ENCODE measurements at places on chromosomes 13 and 19. TPM values are rescaled to one million over a fixed set of nuclear protein-coding genes. Genes with fewer than 3 reads are reported as not detected.

ELAVL3 gene
- polyA plus RNA-seq, result 1.2 TPM

- no peak for DNase-seq
Measured at GRCh38 chr13:93416736-93417355, 190.2 kb downstream of the GPC6 start.

- DNase-seq, result no peak
Measured at GRCh38 chr13:21031594-21032275, 29.7 kb downstream of the LATS2 start.

MRPL57 gene
- polyA plus RNA-seq, result 30.4 TPM

AZU1 gene
- polyA plus RNA-seq, result 1.3 TPM

- no peak for DNase-seq
Measured at GRCh38 chr19:39194832-39195542, 1.8 kb upstream of the NCCRP1 start.

DNA sequence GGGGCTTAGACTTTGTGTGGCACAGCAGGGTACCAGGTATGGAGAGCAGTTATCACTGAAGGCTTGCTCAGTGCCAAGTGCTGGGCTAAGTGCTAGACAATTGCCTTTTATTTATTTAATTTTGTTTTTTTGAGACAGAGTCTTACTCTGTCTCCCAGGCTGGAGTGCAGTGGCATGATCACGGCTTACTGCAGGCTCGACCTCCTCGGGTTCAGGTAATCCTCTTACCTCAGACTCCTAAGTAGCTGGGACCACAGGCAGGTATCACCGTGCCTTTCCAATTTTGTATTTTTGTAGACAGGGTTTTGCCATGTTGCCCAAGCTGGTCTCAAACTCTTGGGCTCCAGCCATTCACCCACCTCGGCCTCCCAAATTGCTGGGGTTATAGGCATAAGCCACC, 256.9 kb downstream of the ZNF536 start:
- no peak for DNase-seq

LYPD5 gene
- 4.3 TPM for polyA plus RNA-seq

- DNase-seq, result peak; percentile 17
Measured at GRCh38 chr19:43354305-43354627, 780 bp downstream of the CD177 start.

DNA sequence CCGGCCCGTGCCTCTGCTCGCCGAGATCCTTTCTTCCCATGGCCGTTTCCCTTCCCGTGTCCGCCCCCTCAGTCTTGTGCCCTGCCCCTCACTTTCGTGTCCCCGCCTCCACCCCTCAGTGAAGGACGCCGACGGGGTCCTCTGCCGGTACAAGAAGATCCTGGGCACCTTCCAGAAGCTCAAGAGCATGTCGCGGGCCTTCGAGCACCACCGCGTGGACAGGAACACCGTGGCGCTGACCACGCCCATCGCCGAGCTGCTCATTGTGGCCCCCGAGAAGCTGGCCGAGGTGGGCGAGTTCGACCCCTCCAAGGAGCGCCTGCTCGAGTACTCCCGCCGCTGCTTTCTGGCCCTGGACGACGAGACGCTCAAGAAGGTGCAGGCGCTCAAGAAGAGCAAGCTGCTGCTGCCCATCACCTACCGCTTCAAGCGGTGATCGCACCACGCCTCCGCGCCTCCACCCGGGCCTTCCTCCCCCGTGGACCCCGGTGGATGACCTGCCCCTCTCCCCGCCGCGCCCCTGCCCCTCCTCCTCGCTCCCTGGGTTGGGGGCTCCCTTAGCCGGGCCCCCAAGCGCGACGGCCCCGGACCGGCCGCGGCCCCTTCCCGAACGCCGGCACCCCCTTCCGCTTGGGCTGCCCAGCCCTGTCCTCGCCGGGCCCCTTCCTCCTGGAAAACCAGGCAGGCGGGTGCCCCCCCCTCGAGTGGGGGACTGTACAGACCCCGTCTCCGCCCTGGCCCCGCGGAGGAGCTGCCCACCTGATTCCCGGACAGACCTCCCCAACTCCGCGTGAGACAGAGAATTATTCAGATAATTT, 2.3 kb upstream of the U2AF2 start:
- DNase-seq, result no peak

Measured in H1 (cell line).